Activated T-helper 1 cell treated with anti-CD3 and anti-CD28 coated beads, Interleukin-2, amount 50 U/mL, for 16 hours (primary cell): ENCODE measurements at places on chromosomes 12 and 14.

- DNase-seq = no peak
Observed at GRCh38 chr14:39880106-39880695, 448.0 kb upstream of the FBXO33 start.

- DNase-seq = no peak
Observed at GRCh38 chr12:101552277-101552676, 42.5 kb upstream of the MYBPC1 start.

DNA sequence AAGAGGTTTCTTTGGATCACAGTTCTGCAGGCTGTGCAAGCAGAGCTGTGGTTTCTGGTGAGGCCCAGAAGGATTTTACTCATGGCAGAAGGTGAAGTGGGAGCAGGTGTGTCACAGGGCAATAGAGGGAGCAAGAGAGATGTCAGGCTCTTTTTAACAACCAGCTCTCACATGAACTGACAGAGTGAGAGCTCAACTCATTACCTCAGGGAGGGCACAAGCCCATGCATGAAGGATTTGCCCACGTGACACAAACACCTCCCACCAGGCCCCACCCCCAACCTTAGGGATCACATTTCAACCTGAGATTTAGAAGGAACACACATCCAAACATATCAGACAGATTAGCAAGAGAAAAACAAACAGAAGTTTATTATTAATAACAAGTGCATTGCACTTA is 470.4 kb downstream of the GALC start:
- DNase-seq = no peak

DNA sequence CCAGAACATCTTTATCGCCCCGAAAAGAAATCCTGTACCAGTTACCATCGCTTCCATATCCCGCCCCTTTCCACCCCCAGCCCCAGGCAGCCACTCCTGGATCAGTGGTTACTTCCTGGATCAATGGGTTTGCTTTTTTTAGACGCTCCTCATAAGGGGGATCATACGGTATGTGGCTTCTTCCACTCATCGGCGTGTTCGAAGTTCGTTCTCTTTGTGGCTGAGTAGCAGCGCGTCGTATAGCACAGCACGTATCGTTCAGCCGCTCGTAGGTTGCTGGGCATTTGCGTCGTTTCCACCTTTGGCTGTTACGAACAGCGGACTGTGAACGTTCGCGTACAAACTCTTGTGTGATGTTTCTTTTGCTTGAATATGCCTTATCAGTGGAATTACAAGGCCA is 1.8 kb downstream of the NOC4L start:
- DNase-seq = no peak

- no peak for DNase-seq
Observed at GRCh38 chr14:35689000-35689460, 120.1 kb downstream of the RALGAPA1 start.

GRCh38 chr12:34598851-34599529 is 576.7 kb downstream of the ALG10 start:
- no peak for DNase-seq

- DNase-seq = no peak
Observed at GRCh38 chr12:124651516-124652273, 84.3 kb upstream of the NCOR2 start.

DNA sequence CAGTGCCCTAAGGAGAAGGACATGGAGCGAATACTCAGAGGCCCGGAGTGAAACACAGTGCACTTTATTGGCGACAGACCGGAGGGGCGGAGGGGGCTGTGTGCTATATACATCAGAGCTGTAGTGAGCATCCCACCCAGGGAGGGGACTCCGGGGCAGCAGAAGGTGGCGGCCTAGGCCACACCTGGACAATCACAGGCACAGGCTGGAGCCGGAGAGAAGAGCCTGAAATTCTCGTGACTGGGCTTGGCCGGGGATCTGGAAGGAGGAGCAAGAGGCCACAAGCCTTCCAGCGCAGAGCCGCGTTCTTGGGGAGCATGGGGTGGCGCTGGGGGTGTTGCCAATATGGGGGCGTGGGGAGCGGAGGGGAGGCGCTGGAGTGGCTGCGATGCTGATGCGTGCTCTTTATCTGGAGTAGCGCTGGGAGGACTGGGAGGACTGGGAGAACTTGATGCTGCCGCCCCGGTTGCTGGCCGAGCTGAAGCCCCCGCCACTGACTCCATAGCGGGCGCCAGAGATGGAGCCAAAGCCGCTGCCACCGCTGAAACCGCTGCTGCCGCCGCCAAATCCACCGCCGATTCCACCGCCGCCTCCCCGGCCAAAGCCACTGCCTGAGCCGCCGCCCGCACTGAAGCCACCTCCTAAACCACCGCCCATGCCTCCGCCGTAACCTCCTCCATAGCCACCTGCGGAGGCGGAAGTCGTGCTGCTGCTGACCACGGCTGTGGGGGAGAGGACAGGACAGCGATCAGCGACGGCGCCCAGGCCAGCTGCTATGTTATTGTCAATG is 6.1 kb downstream of the KRT3 start:
- no peak for DNase-seq
